T-helper 1 cell (primary cell): ENCODE measurements at places on chromosomes 12 and 14.

- DNase-seq = no peak
These were observed 553.9 kb downstream of the VRK1 start for GRCh38 chr14:97350894-97351731.

DNA sequence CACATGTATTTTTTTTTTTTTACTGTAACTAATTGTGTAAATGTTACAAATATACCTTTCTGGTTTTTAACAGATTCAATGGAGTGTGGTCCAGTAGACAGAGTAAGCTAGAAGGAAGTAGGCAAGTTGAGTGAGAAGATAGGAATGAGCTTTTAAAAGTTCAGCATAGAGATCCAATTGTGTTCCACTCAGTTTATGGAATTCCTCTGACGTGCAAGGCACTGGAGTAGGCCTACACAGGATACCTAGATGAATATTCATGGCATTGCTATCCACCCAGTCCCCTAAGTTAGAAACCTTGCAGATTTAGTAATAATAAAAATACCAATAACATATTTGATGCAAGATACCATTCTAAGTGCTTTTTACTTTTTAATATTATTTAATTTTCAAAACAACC is 225.6 kb upstream of the ARID2 start:
- no peak for DNase-seq

GRCh38 chr14:24664366-24664765 is 30.4 kb upstream of the GZMB start:
- DNase-seq = no peak

- DNase-seq = peak; percentile 16
These were observed 30.7 kb downstream of the GUCY2C start for GRCh38 chr12:14665354-14666348.

- DNase-seq = no peak
These were observed 12.7 kb upstream of the DCP1B start for GRCh38 chr12:2016862-2017545.

- no peak for DNase-seq
These were observed 509.6 kb downstream of the NOVA1 start for GRCh38 chr14:26088275-26088674.

DNA sequence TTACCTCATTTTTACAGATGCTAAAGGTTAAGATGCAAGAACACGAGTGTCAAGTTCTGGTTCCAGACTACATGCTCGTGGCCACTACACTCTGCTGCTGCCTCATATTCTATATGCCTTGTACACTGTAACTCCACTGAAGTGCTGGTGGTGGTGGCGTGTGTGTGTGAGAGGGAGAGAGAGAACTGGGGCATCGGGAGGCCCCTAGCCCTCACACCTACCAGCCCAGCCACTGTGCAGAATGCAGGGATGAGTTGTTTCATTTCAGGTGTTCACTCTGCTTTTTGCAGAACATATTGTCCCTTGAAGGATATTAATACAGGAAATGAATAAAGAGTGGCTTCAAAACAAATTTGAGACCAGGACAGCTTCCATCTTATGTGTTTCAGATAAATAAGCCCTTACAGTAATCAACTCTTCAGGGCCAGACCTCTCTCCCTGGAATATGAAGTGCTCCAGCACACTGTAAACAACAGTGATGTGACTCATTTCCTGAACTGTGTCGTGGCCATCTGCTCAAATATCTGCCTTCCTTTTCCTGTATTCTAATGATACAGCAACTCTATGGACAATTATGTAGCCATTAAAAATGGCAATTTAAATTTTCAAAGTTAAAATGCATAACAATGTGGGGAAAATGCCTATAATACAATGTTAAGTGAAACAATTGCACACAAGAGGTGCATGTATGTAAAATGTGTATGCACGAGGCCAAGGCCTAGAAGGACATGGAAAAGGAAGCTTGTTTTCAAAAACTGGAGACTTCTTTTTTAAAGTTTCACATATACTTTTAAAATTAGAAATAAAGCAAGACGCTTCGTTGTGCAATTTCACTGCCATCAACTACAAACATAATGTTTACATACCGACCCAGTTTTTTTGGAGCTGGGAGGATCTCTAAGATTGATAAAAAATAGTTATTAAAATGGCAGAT is 215.4 kb downstream of the PELI2 start:
- no peak for DNase-seq
